Kidney glomerular epithelial cell (primary cell): ENCODE measurements at places on chromosomes 12 and 14.
A peak's percentile ranks its signal among the peaks of the same experiment; 100 is the strongest.

- DNase-seq, result peak; percentile 17
Measured at GRCh38 chr14:50360851-50361250, 35.8 kb downstream of the CDKL1 start.

DNA sequence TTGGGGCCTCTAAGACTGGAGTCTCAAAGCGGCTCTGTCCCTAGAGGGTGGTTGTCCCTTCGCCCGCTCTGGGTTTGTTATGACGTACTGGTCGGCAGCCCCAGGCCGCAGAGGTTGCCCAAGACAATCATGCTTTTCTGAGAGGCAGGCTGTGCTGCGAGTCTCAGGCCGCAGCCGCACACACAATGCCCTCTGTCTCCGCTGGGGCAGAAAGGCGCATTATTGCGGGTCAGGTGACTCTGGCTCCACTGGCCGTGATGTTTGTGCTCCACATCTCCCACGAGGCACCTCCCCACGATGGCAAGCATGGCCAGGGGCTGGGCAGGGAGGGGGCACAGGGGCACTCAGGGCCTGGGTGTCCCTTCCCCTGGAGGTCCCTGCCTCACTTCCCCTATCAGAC is 21.0 kb upstream of the PLEKHG3 start:
- peak; percentile 32 for DNase-seq

GRCh38 chr14:106876711-106877110 is 1350.3 kb downstream of the TMEM121 start:
- DNase-seq, result no peak

GRCh38 chr12:10409392-10409791 is at the start of gene KLRC4:
KLRC4 (minus strand) TSS chr12:10409757; CDS start chr12:10409575, 182 bp downstream.
- DNase-seq, result no peak

GRCh38 chr14:79783041-79783440 is 428.3 kb downstream of the DIO2 start:
- no peak for DNase-seq

GRCh38 chr12:69758105-69758504 is 19.4 kb downstream of the RAB3IP start:
- no peak for DNase-seq

GRCh38 chr12:27747111-27747820 is 32.8 kb upstream of the KLHL42 start:
- DNase-seq, result peak; percentile 26

DNA sequence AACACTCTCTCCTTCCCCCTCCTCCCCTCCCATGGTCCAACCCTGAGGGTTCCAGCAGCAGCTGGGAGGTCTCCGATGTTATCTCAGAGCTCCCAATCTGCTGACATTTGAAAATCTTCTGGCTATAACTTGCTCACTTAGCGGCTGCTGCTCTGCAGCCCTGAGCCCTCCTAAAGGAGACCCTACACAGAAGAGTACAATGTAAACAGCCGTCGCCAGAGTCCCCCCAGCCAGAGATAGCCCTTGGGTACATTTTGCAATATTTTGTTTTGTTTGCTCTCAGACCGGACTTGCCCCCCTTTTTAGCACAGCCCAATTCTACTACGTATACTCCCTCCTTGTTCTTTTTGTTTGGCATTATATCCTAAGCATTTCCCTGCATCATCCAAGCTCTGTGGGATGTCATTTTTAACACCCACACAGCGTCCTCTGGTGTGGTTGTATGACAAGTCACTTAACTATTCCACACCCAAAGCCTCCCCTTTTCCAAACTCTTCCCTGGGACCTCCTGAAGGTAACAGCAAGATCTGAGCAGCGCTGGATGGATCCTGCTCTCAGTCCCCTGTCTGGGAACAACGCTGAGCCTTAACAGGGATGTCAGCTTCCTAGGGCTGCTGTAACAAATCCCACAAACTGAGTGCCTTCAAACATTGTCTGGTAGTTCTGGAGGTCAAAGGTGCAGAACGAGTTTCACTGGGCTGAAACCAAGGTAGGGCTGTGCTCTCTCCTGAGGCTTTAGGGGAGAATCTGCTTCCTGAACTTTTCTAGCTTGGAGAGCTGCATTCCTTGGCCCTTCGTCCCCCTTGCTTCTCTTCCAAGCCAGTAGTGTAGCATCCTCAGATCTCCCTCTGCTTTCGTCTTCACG is 25.3 kb upstream of the TCL1B start:
- DNase-seq, result no peak

DNA sequence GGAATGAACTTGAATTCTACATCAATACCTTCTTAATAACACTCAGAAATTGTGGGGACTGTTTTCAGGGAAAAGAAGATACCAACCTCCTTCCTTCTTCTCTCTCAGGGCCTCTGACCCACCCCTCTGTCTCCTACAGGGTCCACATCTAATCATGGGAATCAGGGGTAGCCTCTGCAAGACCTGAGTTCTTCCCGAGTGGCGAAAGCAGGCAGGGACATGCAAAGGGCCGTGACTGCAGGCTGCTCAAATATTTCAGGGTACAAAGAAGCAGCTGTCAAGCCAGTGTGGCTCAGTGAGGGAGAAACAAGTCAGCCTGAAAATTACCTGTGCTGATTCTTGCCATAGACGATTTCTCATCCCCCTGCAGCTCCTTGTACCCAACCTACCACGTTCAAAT is 123.1 kb upstream of the PARP11 start:
- DNase-seq, result no peak
